ENCODE measurements at places on chromosomes 3 and 15.

GRCh38 chr15:51801391-51801835, 28.0 kb upstream of the TMOD3 start:
- DNase-seq, result no peak

- no peak for DNase-seq
These were observed 63.2 kb downstream of the IQGAP1 start for GRCh38 chr15:90451053-90451850.

- DNase-seq, result no peak
These were observed 62.1 kb downstream of the HOMER2 start for GRCh38 chr15:82890338-82890994.

- no peak for DNase-seq
These were observed 42.0 kb downstream of the WWTR1 start for GRCh38 chr3:149615731-149616221.

GRCh38 chr3:96190024-96190616, 624.3 kb upstream of the EPHA6 start:
- no peak for DNase-seq

GRCh38 chr15:71106802-71107500, 8.3 kb upstream of the THSD4 start:
- DNase-seq, result no peak

DNA sequence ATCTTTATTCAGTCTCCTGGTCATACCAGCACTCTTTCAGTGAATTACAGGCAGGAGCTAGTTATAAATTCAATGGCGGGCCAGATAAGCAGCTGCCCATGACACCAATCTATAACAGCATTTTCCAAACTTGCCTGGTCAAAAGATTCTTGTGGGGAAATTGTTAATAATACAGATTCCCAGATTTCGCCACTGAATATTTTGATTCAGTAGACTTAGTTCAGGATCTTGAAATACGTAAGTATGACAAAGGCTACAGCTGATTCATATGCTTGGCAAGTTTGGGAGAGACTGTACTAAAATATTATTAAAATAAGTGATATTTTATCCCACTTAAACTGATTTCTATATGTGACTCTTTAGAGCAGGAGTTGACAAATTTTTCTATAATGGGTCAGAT, 119.3 kb downstream of the TMCO5A start:
- DNase-seq, result no peak

DNA sequence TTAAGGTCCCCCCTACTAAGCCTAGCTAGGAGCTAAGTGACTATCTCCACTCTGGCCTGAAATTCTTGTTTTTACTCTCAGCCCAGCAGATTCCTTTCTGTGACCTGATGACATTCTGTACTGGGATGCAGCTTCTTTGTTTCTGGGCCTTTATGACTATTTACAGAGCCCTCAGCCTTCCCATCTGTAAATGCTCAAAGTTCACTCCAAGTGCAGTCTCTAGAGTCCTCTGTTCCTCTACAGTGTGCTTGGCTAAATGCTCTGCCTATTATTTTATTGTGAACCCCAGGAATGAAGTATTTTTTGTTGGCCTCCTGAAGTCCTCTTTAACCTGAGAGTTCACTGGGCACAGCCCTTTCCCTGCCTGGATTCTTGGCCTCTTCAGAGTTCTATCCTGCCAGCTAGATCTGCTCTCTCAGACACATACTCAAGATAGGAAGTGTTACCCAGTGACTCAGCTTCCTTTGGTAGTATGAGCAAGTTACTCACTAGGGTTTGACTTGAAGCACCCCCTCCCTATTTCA, 278.1 kb upstream of the P2RY1 start:
- DNase-seq, result no peak

DNA sequence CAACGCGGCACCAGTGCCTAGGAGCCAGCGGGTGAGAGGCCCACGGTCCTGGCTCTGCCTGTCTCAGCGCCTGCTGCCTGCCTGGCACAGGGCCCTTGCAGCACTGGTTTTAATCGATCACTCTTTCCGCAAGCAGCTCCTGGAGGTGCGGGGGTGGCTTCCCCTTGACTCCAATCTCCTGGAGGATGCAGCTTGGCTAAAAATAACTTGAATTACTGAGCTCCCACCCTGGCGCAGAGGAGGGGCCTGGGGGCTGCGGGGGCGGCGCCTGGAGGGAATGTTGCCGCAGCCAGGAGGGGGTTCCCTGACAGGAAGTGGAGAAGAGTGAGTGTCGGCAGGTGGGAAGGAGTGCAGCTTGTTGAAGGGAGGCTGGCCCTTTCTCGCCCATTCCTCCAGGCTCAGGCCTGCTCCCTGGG, 9.9 kb upstream of the RPL29 start:
- DNase-seq, result no peak

DNA sequence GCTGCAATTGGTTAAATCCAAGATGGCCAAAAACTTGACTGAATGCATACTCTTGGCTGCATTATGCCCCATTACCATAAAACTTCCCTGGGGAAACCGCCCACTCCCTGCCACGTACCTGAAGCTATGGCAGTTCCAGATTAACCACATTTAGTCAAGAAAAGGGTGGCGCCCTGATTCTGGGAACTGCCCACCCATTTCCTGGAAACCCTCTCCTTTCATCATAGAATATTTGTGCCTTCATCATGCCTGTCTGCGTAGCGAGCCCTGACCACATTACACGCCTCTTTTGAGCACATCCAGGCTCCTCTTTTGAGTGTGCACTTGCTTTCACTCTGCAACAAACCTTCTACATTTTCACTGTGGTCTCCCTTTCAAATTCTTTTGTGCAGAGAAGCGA, 5.2 kb downstream of the LINS1 start:
- no peak for DNase-seq

DNA sequence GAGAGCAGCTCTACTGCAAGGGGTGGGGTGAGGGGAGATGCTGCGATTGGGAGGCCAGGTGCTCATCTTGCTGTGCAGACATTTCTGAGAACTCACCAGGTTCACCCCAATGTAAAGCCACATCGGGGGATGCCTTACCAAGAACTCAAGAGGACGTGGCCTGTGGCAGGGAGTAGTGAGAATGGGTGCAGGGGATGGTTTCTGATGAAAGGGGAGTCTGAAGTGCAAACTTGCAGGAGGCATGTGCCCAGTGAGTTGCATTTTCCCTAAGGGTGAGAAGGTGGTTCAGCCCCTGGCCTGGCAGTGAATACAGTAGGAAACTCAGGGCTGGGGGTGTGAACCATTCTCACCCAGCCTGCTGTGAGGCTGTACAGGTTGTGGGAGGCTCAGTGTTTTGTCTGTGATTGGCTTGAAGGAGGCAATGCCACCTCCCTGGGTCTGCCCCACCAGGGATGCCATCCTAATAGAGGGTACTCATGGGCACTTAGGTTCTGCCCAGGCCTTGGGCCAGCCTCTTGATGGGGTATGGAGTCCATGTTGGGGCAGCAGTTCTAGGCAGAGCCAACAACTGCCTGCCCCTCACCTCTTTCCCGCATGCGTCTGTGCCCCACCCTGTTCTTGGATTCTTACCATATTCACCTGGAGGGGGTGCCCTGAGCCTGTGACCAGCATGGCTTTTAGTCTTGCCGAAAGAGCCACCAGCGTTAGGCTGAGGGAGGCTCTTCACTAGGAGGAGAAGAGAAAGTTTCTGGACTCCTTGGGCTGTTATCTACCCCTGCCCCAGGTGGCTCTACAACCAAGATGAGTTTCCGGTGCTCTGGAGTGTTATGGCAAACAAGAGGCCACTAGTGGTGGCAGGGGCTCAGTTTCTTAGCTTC, 4.5 kb downstream of the HEMK1 start:
- no peak for DNase-seq

- DNase-seq, result no peak
These were observed 48.1 kb downstream of the DPPA2 start for GRCh38 chr3:109268181-109268580.

DNA sequence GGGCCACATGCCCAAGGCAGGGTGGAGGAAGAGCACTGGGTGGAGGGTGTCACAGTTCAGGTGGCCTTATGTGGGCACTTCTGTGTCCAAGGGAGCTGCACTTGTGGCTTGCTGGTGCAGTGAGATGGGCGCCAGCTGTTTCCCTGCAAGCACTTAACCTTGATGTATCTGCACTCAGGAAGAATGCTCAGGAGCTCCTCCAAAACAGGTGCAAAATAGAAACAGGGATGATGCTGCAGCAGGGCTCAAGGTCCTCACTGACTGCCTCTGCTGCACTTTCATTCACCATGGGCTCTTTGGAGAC, 151.3 kb downstream of the CADPS start:
- no peak for DNase-seq

DNA sequence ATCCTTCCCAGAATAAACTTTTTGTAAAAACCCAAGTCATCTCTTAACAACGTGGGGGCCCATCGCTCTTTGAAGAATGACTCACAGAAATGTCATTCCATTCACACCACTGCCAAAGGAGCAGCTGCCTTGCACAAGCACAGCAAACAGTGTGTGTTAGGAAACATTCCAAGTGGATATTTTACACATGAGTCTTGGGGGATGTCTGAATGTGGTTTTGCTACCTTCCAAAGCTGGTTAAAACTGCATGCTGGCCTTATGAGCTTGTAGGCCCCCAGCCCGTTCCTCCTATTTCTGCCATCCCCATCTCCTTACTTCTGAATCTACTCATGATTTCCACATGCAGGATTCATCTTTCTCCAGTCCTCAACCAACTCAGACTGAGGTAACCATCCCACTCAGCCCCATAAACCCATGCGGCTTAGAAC, 130.8 kb downstream of the CPNE4 start:
- DNase-seq, result no peak

DNA sequence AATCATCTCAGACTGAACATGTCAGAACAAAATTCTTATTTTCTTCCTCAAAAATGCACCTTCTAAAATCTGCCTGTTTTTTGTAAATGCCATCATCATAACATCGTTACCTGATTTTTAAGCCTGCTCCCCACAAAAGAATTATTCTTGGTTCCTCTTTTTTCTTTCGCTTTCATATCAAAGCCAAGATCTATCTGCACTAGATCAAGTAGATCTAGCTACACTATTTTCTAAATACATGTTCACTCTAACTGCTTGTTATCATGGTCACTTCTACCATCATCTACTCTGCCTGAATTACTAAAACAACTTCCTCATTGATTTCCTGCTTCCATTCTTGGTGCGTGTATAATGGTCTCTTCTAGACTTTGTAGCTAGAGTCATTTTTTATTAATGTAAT, 217.7 kb downstream of the ARPP21 start:
- DNase-seq, result no peak

DNA sequence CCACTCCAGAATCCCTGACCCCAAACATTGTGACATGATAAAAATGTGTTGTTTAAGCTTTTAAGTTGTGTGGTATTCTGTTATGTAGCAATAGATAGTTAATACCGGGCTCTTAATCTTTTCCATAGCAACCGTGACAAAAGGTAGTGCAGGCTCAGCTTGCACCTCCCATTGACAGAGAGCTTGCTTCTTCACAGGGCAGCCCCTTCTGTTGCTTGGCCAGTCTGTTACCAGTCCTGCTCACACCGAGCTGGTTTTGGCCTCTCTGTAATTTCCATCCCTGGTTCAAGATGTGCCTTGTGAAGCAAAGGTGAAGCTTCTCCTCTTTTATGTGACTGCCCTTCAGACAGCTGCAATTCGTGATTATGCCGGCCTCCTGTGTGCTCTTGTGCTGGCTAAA, 86.9 kb downstream of the CRYGS start:
- no peak for DNase-seq

DNA sequence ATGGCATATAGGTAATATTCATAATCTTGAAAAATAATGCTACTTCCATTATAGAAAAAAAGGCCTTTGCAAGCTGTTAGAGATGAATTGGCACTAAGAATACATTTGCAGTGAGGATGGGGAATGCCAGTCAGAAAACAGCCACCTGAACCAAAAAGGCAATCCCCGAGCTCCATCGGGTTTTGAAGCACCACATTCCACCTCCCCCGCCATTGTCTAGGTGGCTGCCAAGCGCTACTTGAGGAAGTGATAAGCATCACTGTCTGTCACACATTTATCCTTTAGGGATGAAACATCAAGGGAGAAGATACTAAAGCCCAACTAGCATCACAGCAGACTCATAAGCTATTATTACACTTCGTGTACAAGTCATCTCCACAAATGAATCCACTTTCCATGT, 112.8 kb downstream of the OSBPL10 start:
- no peak for DNase-seq

DNA sequence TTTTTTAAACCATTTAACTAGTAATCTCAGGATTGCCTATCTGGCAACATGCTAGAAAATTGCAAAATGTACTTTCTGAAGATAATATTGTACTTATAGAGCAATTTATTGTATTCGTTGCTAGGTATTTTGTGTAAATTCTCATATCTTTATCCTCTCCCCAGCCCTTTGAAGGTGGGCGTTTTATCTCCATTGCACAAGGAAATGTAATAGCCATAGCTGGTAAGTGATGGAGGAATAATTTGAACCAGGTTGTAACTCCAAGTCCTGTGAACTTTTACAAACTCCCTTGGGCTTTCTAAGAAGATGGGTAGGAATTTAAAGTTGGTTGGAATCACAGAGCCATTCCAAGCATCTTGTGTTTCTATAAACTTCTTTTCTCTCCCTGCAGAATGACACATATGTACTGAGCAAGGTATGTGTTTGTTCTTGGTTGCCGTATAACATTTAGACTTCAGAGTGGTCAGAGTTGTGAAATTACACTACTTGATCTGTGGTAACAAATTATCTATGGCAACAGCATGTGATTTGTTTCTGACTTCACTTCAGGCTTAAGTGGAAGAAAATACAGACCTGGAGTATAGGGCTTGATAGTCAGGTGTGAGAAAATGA, 170.9 kb downstream of the AKAP13 start:
- no peak for DNase-seq

- DNase-seq, result no peak
These were observed 25.0 kb upstream of the RPP14 start for GRCh38 chr3:58281069-58281468.

- no peak for DNase-seq
These were observed 308.1 kb upstream of the RASGRP1 start for GRCh38 chr15:38872732-38873131.

DNA sequence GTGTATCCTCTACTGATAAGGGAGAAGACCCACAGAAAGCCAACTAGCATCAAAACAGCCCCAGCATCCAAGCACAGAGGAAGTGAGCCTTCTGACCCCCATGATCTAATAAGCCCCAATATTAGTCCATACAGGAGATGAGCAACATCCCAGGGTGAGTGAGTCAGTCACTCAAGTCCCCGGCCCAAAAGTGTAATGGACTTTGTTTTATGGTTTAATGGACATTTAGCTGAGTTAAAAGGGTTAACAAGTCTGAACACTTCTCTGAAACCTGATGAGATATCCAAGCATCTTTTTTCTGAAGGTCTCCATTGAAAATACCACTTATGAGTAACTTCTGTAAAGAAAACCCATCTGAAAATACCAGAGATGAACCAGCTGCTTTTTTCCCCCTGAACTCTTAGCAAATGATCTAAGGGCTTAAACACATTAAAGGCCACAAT, 115.6 kb downstream of the GREM1 start:
- no peak for DNase-seq

GRCh38 chr15:74208901-74209559, 6.4 kb upstream of the STRA6 start:
- DNase-seq, result no peak

- DNase-seq, result no peak
These were observed 33.8 kb downstream of the UBE2E2 start for GRCh38 chr3:23236890-23237289.

GRCh38 chr3:127090218-127091160, 102.4 kb upstream of the PRR23E start:
- no peak for DNase-seq

GRCh38 chr3:138205527-138205926, 18.4 kb downstream of the ARMC8 start:
- DNase-seq, result no peak

- no peak for DNase-seq
These were observed 21.6 kb downstream of the SEMA7A start for GRCh38 chr15:74412159-74412558.

- DNase-seq, result no peak
These were observed 20.2 kb downstream of the TMEM39A start for GRCh38 chr3:119443179-119443578.

All from NCI-H1048 (cell line).